Stimulated activated naive B cell treated with anti-CD40 and anti-IgM and Interleukin-4, amounts not matched to agents 10 μg/mL and 1 μg/mL and 100 μg/mL, for 72 hours (primary cell): ENCODE measurements at places on chromosomes 5 and 9.

DNA sequence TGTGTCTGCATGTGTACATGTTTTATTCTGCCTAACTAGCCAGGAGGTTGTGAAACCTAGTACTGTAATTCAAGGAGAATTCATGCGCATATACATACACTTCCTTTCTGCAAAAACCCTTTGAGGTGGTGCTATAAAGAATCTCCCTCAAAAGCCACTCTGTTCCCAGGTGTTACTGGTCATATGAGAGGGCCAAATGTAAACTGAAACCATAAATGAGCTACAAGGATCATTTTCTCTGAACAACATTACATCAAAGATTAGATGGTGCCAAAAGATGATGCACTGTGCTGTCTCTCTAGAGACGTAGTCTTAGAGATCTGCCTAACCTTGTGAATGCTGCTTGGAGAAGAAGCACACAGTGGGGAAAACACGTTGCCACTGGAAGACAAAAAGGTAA lies 15.7 kb downstream of the NREP start:
- no peaks in the 10 kb centered on the region for H3K27me3 ChIP-seq
- H3K27ac ChIP-seq, result no peak overlapping the region
- H3K36me3 ChIP-seq, result no peaks in the 10 kb centered on the region
- no peak overlapping the region for H3K4me3 ChIP-seq
- H3K4me1 ChIP-seq, result peaks cover 38% of the 10 kb centered on the region
- no peak for DNase-seq

GRCh38 chr5:176341325-176342157 lies 20.0 kb downstream of the KIAA1191 start:
- DNase-seq, result no peak
- peaks cover 20% of the 10 kb centered on the region for H3K36me3 ChIP-seq
- H3K27me3 ChIP-seq, result no peaks in the 10 kb centered on the region
- H3K4me1 ChIP-seq, result no peaks in the 10 kb centered on the region

DNA sequence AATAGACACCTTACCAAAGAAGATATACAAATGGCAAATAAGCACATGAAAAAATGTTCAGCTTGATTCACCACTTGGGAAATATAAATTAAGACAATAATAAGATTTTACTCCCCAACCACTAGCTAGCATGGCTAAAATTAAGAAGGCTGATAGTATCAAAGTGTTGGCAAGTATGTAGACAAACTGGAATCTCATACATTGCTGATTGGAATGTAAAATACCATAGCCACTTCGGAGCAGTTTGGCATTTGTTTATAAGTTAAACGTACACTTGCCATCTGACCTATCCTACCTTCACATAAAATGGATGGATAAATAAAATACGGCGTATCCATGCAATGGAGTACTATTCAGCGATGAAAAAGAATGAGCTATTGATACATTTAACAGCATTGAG lies 129.2 kb downstream of the ZNF462 start:
- H3K27ac ChIP-seq, result no peak overlapping the region
- no peak overlapping the region for H3K4me3 ChIP-seq
- H3K36me3 ChIP-seq, result no peaks in the 10 kb centered on the region
- H3K27me3 ChIP-seq, result peaks cover 21% of the 10 kb centered on the region
- H3K4me1 ChIP-seq, result peaks cover 4% of the 10 kb centered on the region

GRCh38 chr5:164680812-164681520 lies 1175.5 kb downstream of the MAT2B start:
- no peaks in the 10 kb centered on the region for H3K27me3 ChIP-seq
- no peak overlapping the region for H3K27ac ChIP-seq
- H3K4me1 ChIP-seq, result no peaks in the 10 kb centered on the region
- no peaks in the 10 kb centered on the region for H3K36me3 ChIP-seq
- H3K4me3 ChIP-seq, result no peak overlapping the region

- H3K4me1 ChIP-seq, result no peaks in the 10 kb centered on the region
- no peaks in the 10 kb centered on the region for H3K27me3 ChIP-seq
- no peak overlapping the region for H3K4me3 ChIP-seq
- no peaks in the 10 kb centered on the region for H3K36me3 ChIP-seq
- DNase-seq, result no peak
- no peak overlapping the region for H3K27ac ChIP-seq
These were observed 483.7 kb downstream of the RAB3C start for GRCh38 chr5:59066367-59067163.

DNA sequence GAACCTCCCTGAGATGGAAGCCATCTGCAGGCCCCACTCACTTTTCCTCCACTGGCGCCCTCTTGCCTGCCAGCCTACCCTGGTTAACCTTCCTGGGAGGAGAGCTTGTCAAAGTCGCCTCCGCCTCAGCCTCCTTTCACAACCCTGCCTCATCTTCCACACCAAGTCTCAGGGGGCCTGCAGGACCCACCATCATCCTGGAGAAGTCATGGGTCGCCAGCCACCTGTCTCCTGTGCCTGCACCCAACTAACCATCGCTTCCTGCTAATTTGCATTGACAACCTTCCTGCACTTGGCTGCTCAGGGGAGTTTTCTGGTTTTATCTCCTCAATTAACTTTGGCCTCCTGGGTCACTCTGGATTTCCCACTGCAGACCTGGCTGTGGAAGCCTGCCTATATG lies 52.8 kb upstream of the GRHPR start:
- peaks cover 8% of the 10 kb centered on the region for H3K36me3 ChIP-seq
- H3K27ac ChIP-seq, result peak overlapping the region; percentile 98
- peak overlapping the region; percentile 69 for H3K4me3 ChIP-seq
- peaks cover 82% of the 10 kb centered on the region for H3K4me1 ChIP-seq
- DNase-seq, result peak; percentile 72

DNA sequence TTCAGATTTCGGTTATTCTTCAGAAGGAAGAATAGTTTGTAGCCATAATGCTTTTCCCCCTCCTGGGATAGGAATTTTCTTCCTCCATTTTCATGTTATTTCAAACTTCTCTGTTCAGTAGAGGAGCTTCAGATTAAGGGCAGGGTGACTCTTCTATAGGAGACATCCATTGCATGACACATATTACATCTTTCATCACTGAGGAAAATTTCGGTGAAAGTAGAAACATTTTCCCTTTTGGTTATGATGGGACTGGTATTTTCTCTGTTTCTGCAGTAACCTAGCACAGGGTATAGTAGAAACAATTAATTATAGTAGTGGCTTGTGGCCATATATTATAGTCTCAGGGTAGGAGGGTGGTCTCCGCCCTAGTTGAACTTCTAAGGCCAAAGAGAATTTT lies 1.1 kb downstream of the IPO11 start:
- peak overlapping the region; percentile 94 for H3K27ac ChIP-seq
- peak overlapping the region; percentile 88 for H3K4me3 ChIP-seq
- H3K4me1 ChIP-seq, result peaks cover 8% of the 10 kb centered on the region

GRCh38 chr5:151221574-151221973 lies 2.3 kb downstream of the CCDC69 start:
- H3K4me1 ChIP-seq, result peaks cover 60% of the 10 kb centered on the region
- peak overlapping the region; percentile 79 for H3K27ac ChIP-seq
- no peaks in the 10 kb centered on the region for H3K27me3 ChIP-seq

- no peaks in the 10 kb centered on the region for H3K4me1 ChIP-seq
- H3K4me3 ChIP-seq, result no peak overlapping the region
- peaks cover 8% of the 10 kb centered on the region for H3K36me3 ChIP-seq
- H3K27ac ChIP-seq, result no peak overlapping the region
These were observed 383.5 kb downstream of the TLE4 start for GRCh38 chr9:79955300-79955699.

- H3K36me3 ChIP-seq, result no peaks in the 10 kb centered on the region
- peaks cover 17% of the 10 kb centered on the region for H3K27me3 ChIP-seq
- H3K4me3 ChIP-seq, result no peak overlapping the region
- no peak overlapping the region for H3K27ac ChIP-seq
- DNase-seq, result no peak
- no peaks in the 10 kb centered on the region for H3K4me1 ChIP-seq
These were observed 137.9 kb downstream of the FAM114A2 start for GRCh38 chr5:153900703-153901395.

GRCh38 chr5:11044581-11044980 lies 283.5 kb upstream of the DAP start:
- no peaks in the 10 kb centered on the region for H3K27me3 ChIP-seq
- H3K27ac ChIP-seq, result no peak overlapping the region
- H3K4me3 ChIP-seq, result no peak overlapping the region
- H3K36me3 ChIP-seq, result no peaks in the 10 kb centered on the region

GRCh38 chr5:156135531-156135930 lies 191.4 kb upstream of the SGCD start:
- H3K27me3 ChIP-seq, result no peaks in the 10 kb centered on the region
- H3K27ac ChIP-seq, result no peak overlapping the region
- no peaks in the 10 kb centered on the region for H3K36me3 ChIP-seq

DNA sequence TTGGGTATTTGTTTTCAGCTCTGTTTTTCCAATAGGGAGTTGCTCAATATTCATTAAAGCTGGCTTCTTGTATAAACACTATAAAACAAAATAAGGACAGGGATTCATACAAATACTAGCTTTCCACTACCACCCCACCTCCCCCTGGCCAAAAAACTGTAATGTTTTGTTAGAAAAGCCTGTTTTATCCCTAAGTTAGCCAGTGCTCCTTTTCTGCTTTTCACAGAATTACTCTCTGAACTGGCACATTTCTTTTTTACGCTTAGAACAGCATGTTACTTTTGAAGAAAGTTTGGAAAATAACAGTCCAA lies 147.4 kb upstream of the DMRT1 start:
- no peaks in the 10 kb centered on the region for H3K36me3 ChIP-seq
- no peak overlapping the region for H3K4me3 ChIP-seq
- no peak overlapping the region for H3K27ac ChIP-seq

DNA sequence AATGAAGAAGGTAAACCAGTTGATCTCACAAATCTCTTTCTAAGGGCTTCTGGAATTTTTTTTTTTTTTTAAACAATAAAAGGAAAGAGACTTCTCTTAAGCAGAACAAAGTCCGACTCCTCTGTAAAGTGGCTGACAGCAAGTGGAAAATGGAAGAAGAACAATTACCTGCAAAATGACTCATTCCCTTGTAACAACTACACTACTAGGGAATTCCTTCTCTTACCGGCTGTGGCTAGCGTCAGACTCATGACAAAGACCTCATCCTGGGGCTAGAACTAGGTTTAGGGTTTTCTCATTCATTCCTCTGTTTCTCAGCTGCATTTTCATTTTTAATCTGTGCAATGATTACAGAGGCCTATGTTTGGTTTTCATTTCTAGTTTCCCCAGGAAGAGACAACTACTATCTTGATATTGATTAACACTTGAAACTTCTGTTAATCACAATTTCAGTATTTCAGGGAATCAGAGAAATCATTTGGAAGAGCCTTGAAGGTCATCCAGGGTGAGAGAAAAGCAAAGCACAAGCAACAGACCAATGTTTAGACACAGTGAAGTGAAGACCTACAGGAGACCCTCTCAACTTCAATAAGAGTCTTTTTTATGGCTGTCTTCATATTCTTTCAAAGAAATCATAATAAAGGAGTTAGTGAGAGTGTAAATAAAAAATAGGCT lies 437.9 kb downstream of the RAB3C start:
- no peaks in the 10 kb centered on the region for H3K4me1 ChIP-seq
- H3K36me3 ChIP-seq, result no peaks in the 10 kb centered on the region
- no peak overlapping the region for H3K4me3 ChIP-seq
- H3K27me3 ChIP-seq, result no peaks in the 10 kb centered on the region
- H3K27ac ChIP-seq, result no peak overlapping the region
- no peak for DNase-seq

DNA sequence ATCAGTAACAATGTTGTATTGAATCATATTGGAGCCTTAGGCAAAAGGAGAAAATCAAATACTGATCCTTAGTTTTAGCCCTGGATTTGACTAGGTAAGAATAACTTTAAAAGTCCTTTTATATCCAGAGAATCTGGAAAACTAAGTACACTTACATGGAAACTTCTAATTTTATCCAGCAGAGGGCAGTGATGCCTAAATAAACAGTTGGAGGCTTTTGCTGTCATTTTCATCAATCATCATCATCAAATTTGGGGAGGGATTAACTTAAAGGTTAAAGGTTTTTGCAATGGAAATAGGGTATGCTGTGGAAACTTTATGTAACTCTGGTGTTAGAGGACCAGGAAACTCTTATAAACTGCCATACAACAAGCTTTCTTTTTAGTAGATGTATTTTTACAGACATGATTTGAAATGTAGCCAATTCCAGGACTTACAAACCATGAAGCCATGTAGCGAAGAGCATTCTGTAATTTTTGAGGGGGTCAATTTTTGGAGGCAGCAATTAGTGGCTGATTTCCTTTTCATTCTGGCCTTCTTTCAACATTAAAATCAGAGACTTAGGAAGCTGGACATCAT lies 112.7 kb downstream of the OSTF1 start:
- no peak for DNase-seq
- H3K4me1 ChIP-seq, result peaks cover 4% of the 10 kb centered on the region
- peaks cover 3% of the 10 kb centered on the region for H3K36me3 ChIP-seq
- no peaks in the 10 kb centered on the region for H3K27me3 ChIP-seq
- no peak overlapping the region for H3K27ac ChIP-seq

GRCh38 chr9:127522727-127523126 lies 71.4 kb downstream of the LRSAM1 start:
- no peak for DNase-seq
- H3K4me1 ChIP-seq, result peaks cover 19% of the 10 kb centered on the region
- peaks cover 9% of the 10 kb centered on the region for H3K36me3 ChIP-seq
- H3K27me3 ChIP-seq, result peaks cover 19% of the 10 kb centered on the region
- no peak overlapping the region for H3K4me3 ChIP-seq

GRCh38 chr9:3299872-3300271 lies 225.9 kb downstream of the RFX3 start:
- DNase-seq, result no peak
- H3K36me3 ChIP-seq, result peaks cover 4% of the 10 kb centered on the region
- peaks cover 6% of the 10 kb centered on the region for H3K4me1 ChIP-seq
- H3K27me3 ChIP-seq, result no peaks in the 10 kb centered on the region
- H3K4me3 ChIP-seq, result no peak overlapping the region
- H3K27ac ChIP-seq, result no peak overlapping the region

DNA sequence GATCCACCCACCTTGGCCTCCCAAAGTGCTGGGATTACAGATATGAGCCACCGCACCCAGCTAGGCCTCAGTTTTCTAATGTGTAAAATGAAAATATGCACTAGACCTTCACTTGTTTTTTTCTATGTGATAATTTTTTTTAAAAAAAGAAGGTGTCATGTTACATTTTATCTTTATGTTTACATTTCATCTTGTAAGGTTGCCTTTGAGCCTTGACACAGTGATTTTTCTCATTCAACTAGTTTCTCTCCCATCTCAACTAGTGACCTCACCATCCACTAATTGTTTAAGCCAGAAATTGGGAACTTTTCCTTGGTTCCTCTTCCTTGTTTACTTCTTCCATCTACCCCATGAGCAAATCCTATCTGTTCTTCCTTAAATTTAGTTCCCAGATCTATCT lies 21.5 kb downstream of the TMC1 start:
- no peaks in the 10 kb centered on the region for H3K4me1 ChIP-seq
- H3K4me3 ChIP-seq, result no peak overlapping the region
- no peaks in the 10 kb centered on the region for H3K36me3 ChIP-seq
- H3K27ac ChIP-seq, result no peak overlapping the region

GRCh38 chr5:116506488-116506887 lies 68.1 kb downstream of the SEMA6A start:
- no peak for DNase-seq
- peaks cover 5% of the 10 kb centered on the region for H3K36me3 ChIP-seq
- no peaks in the 10 kb centered on the region for H3K4me1 ChIP-seq
- H3K4me3 ChIP-seq, result no peak overlapping the region
